ENCODE measurements at places on chromosomes 2 and 18.

DNA sequence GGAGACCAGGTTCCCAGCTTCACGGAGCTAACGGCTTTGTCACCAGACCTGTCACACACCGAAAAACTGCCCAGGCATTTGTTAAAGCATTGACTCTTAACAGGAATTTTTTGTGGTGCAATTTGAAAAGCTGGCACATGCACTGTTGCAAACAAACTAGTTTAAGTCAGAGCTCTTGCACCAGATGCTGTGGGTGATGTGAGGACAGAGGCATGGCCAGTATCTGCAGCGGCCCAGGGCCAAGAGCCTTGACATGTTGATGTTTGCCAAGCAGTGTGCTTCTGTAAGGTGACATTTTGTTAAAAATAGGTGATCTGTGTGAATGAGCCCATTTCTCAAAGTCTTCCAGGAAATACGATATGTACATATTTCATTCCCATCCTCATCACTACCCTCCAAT is 142.5 kb downstream of the MTCL1 start:
- DNase-seq: peak; percentile 43

DNA sequence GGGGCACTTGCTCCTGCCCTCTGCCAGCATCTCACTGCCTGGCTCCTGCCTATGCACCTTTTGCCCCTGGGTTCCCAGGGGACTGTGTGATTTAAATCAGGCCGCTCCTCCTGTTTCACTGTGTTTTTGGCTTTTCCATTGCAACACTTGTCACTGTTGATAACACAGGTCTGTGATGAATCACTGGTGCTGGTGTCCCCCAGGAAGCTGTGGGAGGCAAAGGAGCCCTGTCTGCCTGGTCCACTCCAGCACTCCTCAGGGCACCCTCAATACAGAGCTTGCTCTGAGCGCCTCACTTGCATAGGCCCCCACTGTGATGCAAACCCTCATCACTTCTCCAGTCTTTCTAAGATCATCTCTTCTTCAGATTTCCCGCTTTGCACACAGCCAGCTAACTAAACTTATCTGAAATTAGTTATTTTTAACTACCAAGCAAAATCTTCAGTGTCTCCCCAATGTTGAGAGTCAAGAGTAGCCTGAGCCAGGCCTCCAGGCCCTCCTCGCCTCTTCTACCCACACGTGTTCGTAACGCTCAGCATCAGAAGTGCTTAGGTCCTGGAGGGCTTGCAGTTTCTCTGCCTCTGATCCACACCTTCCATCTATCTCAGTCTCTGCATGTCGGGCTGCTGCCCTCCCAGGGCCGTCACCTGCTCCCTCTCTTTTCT is 2.8 kb downstream of the TMEM18 start:
- peak; percentile 43 for DNase-seq

DNA sequence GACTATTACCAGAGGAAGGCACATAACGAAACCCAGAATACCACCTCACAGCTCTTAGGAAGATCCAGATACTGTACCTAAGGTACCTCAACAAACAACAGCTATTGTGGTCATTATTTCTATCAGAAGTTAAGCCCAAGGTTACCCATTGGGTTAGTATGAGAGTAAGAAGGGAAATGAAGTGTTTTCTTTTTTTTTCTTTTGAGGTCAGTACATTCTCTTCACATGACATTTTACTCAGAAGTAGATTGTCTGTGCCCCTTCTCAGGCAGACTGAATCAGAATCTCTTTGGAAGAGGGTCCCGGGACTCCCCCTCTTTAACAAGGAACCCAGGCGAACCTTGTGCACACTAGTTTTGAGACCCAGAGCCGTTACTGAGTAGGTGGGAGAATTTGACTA is 233.7 kb upstream of the CXCR4 start:
- no peak for DNase-seq

GRCh38 chr2:69311024-69311416 is 76.0 kb downstream of the GFPT1 start:
- DNase-seq: no peak

DNA sequence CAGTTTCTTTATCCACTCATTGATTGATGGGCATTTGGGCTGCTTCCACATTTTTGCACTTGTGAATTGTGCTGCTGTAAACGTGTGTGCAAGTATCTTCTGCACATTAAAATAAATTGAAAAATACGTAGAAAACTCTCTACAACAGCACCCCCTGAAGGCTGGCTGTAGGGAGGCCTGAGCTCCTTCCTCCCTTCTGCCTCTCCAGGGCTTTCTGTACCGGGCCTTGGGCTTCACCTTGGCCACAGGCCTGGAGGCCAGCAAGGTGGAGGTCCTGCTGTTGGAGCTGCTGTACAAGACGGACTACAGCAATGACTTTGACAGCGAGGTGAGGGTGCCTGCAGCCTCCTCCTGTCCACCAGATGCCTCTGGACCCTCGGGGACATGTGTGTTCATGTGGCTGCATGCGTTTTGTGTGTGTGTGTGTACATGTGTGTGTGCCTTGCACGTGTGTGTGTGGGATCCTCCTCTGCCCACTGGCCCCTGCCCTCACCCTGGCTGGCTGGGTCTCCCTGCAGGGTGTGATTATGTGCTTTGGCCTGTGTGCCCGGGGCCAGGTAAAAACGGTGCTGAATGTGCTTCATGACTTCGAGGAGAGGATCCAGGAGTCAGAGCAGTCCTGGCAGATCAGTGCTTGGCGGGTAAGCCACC is 29.2 kb downstream of the MROH2A start:
- no peak for DNase-seq

GRCh38 chr2:57720728-57721627 is 325.6 kb upstream of the VRK2 start:
- DNase-seq: peak; percentile 82

DNA sequence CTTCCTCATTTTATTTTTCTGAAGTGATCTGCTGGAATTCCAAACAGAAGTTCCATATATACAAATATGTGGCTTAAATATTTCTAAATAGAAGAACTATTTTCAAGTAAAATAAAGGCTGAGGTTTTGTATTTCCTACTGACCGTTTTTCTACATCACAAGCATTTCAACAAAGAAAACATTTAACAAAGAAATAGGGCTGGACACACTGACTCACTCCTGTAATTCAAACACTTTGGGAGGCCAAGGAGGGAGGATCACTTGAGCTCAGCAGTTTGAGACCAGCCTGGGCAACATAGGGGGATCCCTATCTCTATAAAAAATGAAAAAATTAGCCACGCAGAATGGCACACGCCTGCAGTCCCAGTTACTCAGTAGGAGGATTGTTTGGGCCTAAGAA is 44.6 kb downstream of the TANK start:
- peak; percentile 31 for DNase-seq
